ENCODE measurements at places on chromosomes 2 and 18.
A peak's percentile ranks its signal among the peaks of the same experiment; 100 is the strongest.

DNA sequence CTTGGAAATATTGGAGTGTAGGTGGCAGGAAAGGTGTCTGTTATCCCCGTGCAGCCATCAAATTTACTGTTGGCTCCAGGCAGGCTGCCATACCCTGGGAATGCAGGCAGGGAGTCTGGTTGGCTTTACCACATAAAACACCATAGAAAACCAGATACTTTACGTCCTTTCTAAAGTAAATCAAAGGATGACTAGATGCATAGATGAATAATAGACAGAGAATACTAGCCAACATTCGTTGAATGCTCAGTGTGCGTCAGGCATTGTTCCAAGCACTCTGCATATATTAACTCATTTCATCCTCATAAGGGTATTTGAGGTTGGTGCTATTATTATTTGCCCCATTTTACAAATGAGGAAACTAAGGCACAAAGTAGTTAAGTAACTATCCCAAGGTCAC lies 65.2 kb downstream of the VSNL1 start:
- DNase-seq: no peak

DNA sequence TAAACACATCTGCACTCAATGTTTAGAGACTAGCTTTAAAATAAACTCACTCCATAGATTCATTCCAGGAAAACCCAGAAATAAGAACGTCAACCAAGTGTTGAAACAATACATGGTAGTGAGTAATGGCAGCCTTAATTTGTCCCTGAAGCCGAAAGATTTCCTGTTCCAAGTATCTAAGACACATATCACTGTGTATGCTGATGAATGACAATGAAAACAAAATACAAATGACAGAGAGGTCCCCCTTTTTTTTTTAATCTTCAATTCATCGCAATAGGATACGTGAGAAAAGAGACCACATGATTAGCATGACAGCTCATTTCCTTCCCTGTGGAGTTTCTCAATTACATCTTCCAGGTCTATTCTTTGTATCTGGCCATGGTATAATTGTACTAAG lies 160.5 kb upstream of the STK17B start:
- no peak for DNase-seq

DNA sequence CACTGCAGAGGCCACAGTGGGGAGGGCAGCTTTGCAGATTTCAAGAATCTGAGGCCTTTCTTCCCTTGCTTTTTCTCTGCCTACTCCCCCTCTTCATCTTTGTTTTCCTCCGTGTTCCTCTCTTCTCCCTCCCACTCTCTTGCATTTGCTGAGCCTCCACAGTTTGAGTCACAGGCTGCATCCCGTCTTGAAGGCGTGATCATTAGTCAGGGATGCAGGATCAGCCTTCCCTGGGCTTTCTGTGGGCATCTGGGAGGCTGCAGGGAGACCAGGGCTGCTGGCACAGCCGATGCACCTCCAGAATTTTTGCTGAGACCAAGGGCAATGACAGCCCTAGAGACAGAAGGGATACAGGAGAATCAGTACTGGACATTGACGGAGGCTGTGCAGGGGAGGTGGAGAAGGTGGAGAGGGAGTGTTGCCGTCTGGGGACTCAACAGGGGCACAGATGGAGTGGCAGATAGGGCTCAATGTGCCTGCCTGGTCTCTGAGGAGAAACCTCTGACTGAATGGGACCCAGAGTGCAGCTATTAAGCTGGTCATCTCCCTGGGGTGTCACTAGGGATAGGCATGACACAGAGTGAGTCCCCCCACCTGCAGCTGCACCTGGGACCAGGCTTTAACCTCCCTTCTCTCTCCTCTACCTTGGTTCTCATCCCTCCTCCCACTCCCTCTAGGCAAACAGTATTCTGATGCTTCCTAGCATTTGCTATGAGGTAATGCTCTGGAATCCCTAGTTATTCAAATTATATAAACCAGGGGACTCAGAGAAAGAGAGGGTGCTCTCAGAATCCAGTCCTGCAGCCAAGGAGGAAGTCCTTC lies 29.0 kb upstream of the DNAJC27 start:
- no peak for DNase-seq

DNA sequence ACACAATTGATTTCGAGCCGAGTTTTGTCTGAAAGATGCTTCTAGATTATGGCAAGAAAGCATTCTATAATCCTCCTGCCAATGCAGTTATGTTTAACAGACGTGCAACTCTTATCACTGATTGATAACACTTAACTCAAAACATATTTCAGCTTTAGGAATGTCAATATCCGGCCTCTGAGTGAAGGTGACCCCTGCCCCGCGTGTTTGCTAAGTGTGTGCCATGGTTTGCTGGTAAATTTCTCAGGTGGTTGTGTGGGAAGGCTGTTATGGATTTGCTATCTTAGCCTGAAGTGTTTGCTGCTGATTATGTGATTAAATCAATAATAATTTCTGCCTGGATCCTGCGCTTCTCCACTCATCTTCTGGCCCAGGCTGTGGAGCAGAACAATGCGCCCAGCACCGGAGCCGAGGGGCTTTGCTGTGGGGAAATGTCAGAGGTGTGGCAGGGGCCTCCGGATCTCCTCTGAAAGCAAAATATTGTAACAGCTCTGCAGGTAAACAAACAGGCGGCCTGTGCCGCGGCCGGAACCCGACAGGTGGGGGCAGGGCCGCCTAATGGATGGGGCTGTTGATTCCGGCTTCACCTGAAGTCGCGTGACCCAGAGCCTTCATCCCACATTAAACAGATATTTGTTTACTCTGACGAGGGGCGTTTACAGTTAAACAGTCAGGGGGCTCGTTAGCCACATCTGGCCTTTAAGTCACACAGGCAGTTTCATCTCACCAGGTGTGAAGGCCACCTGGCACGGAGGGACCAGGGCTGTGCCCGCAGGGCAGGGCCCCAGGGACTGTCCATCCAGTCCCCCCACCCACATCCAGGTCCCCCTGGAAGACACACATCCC lies 210.7 kb upstream of the SALL3 start:
- no peak for DNase-seq

GRCh38 chr18:37138456-37138855 lies 309.5 kb downstream of the KIAA1328 start:
- DNase-seq: no peak

DNA sequence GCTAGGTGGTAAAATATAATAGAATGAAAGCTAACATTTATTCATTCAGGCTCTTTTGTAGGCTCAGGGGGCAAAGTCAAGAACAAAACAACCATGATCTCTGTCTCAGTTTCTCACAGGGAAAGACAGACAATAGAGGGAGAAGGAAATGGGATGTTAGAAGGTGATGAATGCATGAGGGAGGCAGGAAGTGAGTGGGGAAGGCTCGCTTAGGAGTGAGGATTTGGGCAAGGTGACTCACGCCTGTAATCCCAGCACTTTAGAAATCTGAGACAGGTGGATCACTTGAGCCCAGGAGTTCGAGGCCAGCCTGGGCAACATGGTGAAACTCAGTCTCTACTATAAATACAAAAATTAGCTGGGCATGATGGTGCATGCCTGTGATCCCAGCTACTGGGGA lies 88.4 kb downstream of the CTIF start:
- DNase-seq: no peak

GRCh38 chr2:1129982-1130381 lies 179.3 kb downstream of the SNTG2 start:
- no peak for DNase-seq

- DNase-seq: no peak
Measured at GRCh38 chr2:178704876-178705275, 102.3 kb downstream of the TTN start.

DNA sequence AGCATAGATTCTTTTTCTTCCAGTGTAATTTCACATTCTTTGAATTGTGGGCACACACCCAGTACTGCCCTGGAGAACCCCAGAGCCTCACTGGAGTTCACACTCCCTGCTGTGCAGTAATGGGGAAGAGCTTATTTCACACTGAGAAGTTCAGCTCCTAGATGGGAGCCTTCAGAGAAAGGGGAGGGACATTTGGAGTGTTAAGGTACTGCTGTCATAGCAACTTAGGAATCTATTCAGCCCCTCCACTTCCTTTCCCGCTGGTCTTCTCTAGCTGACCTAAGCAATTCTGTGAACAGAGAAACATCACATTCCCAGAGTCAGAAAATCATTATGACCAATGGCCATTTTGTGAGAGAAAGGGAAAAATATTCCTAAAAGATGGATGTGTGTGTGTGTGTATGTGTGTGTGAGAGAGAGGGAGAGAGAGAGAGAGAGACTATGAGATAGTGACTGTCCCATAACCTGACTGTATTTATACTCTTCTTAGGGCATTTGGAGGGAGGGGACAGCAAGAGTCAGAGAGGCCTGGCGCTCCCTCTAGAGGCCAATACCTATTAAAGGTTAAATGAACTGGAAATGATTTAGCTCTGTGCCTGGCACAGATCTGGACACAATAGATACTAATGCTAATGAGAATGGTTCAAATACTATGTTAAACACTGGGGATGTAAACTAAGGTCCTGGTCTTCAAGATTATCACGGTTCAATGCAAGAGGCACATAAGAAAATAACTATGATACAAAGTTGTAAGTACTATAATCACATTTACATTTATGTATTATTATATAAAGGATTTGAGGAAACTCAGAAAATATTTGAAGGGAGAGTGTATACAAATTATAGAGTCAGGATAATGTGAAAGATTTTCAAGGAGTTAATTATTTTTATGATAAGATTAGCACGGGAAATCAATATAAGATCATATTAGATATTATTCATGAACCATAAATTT lies 41.5 kb upstream of the RPE start:
- DNase-seq: peak; percentile 72

DNA sequence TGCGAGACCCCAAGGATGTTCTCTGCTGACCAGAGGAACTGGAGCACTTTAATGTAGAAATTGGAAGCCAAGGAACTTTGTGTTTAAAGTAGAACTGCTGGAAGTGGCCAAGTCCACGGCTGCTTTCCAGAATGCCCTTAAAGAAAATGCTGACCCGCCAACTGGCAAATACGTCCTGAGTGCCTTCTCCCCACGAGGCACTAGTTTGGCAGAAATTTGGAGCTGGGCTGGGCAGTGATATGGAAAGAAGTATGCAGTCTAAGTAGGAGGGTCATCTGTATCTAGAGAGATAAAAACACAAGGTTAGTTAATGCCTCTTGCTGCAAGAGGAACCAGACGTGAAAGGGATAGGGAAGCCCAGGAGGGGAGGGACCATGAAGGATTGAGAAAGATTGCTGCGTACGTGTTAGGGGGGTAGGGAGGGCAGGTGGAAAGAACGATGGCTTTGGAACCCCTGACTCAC lies 59.3 kb upstream of the RFX8 start:
- no peak for DNase-seq

GRCh38 chr2:224405412-224405811 lies 3.5 kb upstream of the FAM124B start:
- no peak for DNase-seq

- no peak for DNase-seq
Measured at GRCh38 chr2:230582851-230583283, 129.8 kb upstream of the CAB39 start.

GRCh38 chr18:54774981-54775665 lies 53.2 kb upstream of the RAB27B start:
- no peak for DNase-seq

DNA sequence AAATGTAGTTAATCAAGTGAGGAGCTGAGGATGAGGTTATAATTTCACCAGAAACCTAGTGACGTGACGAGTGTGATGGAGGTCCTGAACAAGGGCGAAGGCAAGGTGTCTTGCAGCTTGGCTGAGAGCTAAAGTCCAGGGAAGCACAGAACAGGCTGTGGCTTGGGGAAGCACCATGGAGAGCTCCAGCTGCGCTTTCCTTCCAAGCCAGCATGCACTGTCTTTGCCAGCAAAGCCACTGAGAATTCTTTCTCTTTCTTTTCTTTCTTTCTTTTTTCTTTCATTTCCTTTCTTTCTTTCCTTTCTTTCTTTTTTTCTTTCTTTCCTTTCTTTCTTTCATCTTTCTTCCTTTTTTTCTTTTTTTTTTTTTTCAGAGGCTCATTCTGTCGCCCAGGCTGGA lies 239.3 kb downstream of the FBXO15 start:
- no peak for DNase-seq

DNA sequence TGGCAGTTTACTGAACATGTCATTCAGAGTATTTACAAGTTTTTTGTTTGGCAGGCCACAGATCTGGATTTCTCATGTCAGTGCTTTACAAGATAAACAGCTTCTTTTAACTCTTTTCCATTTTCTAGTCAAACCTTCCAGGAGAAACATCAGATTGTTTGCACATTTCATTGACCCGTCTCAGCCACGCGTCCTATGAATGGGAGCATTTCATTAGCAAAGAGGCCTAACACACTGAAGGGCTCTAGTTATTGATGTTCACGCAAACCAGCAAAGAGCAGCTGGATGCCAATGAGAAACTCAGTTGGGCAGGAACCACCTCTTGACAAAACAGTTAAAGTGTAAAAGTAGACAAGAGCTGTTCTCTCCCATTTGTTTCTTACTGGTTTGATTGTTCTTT lies 29.2 kb upstream of the MFF start:
- DNase-seq: no peak

DNA sequence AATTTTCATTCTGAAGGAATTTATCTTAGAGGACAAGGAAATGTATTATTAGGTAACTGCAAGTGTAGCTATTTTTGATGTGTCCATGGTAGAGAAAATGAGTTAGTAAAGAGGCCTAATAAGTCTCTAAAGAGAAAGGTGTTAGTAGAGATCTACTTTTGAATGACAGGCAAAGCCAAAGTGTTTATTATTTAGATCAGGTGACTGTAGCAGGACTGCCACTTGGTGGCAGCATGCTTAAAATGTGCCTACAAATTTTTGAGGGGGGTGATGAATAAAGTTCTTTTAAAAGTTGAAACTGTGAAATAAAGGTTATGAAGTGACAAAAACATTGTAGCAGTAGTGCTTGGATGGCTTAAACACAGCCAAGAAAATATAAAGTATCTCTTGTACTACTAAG lies 421.5 kb upstream of the MEIS1 start:
- peak; percentile 43 for DNase-seq

DNA sequence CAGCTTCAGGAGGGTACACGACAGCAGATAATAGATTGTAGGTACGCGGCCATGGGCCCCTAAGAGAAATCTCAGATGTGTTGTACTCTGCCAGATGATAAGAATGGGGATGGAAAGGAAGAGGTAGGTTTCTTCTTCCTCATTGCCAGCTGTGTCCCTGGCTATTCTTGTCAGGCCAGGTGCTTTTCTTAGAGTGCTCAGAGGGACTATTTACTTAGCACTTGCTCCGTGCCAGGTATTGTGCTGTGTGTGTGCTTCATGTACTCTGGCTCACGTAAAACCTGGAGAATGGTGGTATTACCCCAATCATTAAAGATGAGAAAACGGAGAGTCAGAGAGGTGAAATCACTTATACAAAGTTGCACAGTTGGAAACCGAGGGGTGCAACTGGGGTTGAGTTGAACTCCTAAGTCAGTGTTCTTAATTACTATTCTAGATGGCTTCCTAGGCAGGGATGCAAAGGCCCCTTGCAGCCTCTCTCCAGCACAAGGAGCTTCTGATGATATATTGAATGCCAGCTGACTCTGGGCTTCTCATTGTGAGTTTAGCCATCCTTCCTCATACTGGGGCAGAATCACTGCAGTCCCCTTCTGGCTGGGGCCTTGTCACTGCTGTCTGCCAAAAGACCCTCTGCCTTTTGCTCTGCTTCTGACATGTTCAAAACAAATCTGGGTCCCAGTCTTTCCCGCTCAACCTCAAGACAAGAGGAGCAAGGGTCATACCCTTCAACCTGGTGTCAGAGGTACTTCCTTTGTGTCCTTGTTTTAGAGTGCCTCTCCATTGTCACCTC lies 60.7 kb downstream of the LYPD1 start:
- DNase-seq: no peak

- DNase-seq: peak; percentile 60
Measured at GRCh38 chr2:88669482-88670214, 21.8 kb upstream of the RPIA start.

GRCh38 chr2:128469875-128470274 lies 151.2 kb upstream of the HS6ST1 start:
- DNase-seq: no peak
